CD4-positive, alpha-beta T cell treated with Interleukin-15 for 4 hours (primary cell): ENCODE measurements at places on chromosomes 7 and 10.

GRCh38 chr7:155425887-155426286, 32.0 kb upstream of the EN2 start:
- DNase-seq, result no peak

DNA sequence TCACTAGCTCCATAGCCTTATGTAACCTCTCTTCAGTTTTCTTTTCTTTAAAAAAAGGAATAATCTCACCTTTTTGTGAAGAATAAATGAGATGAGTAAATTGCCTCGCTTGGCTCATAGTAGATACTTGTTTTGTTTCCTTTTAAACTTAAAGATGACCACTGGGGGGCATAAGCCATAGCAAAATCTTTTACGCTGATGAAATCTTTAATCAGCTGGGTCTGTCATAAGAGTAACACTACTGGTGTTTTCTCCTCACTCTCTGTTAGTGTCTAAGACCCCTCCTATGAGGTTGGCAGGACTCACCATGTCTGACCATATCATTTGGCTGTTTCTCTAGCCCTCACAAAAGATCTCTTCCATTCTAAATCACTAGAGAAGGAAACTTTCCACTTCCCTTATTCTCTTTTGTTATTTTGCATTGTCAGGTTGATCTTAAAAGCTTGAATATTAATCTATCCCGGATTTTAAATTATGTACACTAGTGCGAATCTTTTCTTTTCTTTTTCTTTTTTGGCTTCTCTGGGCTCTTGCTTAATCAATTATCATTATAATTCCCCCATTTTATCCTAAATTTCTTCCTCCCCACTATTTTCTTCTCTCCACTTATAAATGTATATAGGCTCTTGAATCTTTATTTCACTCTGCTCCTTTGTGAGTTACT, 12.5 kb downstream of the STAG3 start:
- DNase-seq, result peak; percentile 63

- DNase-seq, result no peak
These were observed 447.6 kb downstream of the TFEC start for GRCh38 chr7:115582956-115583355.

DNA sequence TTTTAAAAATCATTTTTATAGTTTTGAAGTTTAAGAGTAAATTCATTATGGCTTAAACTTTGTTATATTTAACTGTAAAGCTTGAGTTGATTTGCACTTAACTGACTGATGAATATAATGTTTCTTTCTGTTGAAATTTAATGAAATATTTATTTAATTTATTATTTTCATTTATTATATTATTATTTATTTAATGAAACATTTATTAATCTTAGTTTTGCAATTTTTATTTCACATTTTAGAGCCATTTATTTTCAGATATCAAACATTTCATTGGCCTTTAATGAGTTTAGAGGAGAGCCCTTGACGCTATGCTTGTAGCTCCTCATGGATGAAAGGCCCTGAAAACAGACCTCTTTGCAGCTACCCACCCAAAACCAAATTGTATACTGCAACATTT, 570.0 kb downstream of the LRMDA start:
- DNase-seq, result no peak
